ENCODE measurements at places on chromosomes 6 and 20.

DNA sequence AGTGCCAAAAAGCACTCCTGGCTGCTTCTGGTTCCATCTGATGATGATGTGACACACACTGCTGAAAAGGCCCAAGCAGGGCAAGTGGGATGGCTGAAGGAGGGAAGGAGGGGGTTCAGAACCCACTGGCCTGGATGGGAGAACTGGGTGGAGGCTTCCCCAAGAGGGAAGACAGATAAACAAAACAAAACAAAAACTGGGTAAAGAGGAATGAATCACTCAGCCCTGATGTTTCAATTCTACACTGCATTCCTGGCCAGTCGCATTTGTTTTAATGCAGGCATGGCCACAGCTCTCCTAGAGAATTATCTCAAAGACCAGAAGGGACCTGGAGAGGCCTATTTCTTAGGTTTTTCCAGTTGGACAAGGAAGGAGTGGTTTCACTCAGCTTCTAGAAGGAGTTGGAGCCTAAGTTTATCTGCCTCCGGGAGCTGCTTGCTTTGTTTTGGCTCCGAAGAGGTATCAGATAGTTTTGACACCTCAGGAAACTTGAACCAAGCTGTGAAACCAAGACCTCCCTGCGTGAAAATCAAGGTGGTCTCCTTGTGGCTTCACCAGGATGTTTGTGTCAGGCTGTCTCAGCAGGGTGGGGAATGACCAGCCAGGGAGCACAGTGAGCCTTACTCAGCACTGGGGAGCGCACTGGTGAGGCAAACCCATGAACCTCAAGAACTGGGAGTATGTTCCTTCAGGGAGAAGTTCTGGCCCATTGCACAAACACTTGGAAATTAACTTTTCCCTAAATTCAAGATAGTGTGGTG, 16.1 kb downstream of the TTPAL start:
- no peak for DNase-seq

DNA sequence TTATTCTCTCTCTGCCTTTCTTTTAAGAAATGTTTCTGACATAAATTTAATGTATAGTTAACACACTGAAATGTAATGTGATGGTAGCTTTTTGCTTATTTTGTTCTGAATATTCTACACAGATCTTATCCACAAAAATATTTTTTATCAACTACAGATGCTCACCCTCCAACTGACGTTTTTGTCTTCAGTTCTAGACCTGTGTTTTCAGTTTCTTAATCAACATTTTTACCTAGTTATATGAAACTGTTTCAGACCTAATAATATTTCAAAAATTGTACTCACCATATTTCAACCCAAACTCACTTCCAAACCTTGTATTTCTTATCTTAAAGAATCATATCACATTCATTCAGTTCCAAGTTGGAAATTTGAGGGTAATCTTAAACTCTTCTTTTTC, 452.8 kb downstream of the RFPL4B start:
- DNase-seq = no peak

- no peak for DNase-seq
Measured at GRCh38 chr6:16810411-16810810, 49.2 kb upstream of the ATXN1 start.

- DNase-seq = no peak
Measured at GRCh38 chr20:44593751-44594150, 11.4 kb downstream of the PKIG start.

GRCh38 chr6:113328886-113329381, 528.2 kb upstream of the MARCKS start:
- no peak for DNase-seq

GRCh38 chr20:20814685-20815084, 102.2 kb upstream of the RALGAPA2 start:
- no peak for DNase-seq

GRCh38 chr6:19180348-19181072, 656.7 kb upstream of the ID4 start:
- DNase-seq = no peak

DNA sequence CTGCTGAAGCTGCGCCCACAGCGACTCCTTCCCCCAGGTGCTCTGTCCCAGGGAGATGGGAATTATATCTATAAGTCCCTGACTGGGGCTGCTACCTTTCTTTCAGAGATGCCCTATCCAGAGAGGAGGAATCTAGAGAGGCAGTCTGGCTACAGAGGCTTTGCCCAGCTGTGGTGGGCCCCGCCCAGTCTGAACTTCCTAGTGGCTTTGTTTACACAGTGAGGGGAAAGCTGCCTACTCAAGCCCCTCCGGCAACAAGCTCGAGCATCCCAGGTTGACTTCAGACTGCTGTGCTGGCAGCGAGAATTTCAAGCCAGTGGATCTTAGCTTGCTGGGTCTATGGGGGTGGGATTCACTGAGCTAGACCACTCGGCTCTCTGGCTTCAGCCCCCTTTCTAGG, 152.5 kb upstream of the MAP3K7 start:
- DNase-seq = no peak

DNA sequence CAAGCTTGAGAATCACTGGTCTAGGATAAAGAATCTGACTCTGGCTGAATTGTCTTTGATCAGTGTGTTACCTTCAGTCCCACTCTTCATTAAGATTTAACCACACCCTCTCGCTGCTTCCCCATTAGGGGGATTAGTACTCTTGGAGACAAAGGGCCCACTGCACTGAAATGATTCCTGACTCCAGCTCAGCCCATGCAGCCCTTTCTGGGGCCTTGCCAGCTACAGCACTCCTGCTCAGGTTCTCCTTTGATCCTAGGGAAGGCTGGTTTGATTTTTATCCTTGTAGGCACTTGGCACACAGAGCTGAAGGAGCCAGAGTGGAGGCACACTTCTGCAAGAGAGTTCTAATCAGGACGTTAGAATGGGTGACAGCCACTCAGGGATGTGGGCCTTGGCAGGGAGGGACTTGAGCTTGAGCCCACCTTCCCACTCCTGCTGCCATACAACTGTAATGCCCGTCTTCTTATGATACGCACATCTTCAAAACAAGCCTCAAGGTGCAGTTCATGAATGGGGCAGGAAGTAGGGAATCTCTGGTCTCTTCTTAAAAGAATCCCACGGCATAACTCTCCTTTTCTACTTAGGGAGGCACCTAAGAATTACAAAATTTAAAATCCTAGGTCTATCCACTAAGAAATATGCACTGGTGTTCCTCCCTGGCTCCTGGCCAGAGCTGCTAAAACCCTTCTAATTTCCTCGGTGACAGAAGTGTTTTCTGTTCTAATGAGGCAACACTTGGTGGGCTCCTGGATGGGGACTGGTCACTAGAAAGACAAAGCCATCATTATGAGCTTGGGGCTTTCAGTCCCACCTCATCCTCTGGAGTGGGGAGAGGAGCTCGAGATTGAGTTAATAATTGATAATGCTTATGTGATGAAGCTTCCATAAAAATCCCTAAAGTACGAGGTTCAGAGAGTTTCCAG, 1.5 kb upstream of the SLA2 start:
- DNase-seq = no peak

DNA sequence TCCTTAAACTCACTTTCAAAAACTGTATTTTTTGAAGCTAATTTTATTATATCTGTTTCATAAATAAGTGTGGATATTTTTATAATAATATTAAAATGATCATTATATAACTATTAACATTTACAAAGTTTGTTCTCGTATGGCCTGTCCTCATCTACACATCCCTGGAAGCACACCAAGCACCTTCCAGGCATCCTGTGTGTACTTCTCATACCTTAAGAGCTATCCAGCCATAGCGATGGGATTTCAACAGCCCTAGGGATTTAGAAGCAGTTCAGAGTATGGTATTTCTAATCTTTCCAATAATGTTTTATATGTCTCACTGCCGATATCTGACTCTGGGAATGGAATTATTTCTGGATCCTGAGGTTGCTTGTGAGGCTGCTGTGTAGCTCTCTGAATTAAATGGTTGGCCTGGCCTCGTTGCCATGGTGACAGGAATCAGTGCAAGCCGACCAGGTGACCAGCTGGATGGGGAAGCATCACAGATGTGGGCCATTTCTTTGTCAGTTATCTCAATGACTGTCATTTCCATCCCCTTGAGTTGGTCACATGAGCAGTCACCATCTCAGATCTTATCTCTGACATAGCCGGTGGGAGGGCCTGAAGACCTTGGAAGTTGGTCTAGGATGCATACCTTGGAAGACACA, 265.2 kb upstream of the RIN2 start:
- no peak for DNase-seq

GRCh38 chr20:58808271-58809046, 42.2 kb downstream of the GNAS-AS1 start:
- no peak for DNase-seq

- no peak for DNase-seq
Measured at GRCh38 chr20:10539818-10540553, 104.9 kb downstream of the SLX4IP start.

GRCh38 chr20:16692442-16692841, 37.4 kb upstream of the SNRPB2 start:
- no peak for DNase-seq

DNA sequence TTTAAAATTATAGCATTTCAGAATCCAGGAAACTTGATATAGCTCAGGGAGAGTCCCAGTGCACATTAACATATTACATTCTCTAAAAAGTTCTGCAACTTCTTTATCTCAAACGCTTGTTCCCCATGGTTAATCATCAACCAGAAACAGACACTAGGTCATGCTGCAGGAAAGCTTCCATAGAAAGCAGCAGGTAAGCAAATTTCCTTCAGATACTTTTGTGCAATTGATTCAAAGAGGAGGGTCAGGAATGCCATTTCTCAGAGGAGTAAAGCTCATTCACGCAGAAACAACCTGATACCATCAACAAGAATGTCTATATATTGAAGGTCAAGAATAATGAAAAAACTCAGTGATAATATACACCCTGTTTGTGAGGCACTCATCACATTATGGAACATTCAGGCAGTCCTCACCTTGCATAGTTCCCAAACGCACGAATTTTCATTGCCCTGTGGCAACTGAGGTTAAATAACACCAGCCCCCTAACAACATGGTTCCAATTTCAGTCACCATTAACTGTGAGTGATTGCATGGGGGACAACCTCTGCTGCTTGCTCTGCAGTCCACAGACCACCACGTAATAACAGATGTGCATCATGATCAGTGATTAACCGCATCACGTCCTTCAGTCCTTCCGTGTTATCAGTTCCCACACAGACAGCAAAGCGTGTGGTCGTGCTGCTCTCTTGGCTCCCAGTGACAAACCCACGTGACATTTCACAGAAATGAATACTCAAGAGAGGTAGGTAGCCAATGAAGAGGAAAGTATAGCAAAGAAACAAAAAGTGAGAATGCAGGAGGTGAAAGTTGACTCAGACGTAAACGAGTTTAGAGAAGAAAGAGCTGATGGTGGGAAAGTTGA, 95.7 kb downstream of the LY86 start:
- peak; percentile 37 for DNase-seq

DNA sequence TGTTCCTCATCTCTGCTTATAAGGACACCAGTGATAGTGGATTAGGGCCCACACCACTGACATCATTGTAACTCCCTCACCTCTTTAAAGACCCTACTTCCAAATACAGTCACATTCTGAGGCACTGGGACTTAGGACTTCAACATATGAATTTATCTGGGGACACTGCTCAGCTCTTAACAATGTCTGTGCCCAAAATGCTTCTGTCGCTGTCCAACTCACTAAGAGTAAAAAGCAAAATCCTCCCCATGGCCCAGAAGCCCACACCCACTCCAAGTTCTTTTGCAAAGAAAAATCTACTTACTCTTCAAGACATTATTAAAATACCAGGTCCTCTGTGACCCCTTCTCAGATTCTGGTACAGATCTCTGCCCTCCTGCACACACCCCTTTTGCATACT, 116.2 kb downstream of the TBC1D7 start:
- DNase-seq = no peak

DNA sequence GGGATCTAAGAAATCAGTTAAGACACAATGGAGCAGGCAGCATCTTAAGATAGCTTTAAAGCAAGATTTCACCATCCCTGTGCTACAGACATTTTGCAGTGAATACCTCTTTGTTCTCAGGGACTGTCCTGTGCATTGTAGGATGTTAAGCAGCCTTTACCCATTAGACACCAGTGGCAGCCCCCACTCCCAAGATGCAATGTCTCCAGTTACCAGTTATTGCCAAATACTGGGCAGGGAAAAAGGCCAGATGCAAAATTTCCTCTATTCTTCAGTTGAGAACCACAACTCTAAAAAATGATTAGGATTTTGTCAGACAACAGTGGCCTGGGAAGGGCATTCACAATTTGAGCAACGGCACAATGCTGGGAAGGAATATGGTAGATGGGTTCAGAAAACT, 6.1 kb downstream of the FBXO5 start:
- DNase-seq = no peak

GRCh38 chr6:2876210-2877056, 26.7 kb downstream of the SERPINB9 start:
- DNase-seq = peak; percentile 68

- no peak for DNase-seq
Measured at GRCh38 chr20:8215361-8215781, 83.3 kb downstream of the PLCB1 start.

DNA sequence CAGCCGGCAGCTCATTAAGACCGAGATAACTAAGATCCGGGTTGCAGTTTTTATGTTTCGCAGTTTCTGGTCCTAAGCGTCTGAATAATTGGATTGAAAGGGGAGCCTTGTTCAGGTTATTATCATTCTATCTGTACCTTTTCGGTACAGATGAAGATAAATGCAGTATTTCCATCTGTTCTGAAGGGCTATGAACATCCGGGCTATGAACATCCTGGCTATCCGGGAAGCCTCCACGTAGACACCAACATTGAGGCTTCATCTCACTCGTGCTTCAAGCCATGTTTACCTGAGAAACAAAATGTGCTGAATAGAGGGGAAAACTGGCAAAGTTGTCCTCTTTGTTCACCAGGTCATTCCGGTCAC, 399 bp upstream of the REPS1 start:
- DNase-seq = no peak

DNA sequence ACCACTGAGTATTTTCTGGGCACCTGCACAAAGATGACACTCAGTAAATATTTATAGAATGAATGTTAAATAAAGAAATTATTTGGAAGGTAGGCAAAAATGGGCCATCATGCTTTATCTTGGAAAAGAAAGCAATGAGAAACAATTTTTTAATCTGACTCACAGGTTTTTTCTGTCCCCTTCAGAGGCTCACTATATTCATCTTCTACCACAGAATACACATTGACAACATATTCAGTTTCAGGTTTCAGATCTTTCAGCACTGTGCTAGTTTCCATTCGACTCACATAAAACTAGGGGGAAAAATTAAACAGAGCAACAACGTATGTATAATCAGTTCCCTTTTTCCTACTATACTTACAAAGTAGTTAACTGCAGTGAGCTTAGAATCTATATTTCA, 58.3 kb downstream of the COL12A1 start:
- DNase-seq = no peak

- DNase-seq = no peak
Measured at GRCh38 chr6:84639396-84639795, 125.0 kb downstream of the TBX18 start.

DNA sequence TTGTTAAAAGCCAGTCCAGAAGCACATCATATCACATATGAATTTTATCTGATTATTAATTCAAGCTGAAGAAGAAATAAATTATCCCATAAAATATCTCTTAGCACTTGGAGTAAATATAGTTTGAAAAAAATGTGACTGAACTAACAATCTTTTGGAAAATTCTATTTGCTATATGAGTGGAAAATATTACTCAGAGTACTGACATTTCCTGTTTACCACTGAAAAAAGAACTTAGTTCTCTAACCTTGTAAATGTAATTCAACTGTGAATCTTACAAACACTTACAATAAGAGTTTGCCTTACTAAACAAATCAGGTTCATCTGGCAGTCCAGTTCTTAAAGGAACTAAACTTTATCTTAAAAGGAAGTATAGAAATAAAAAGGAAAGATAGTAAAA, 44.2 kb downstream of the MOXD1 start:
- no peak for DNase-seq

- DNase-seq = no peak
Measured at GRCh38 chr6:106442395-106442794, 81.9 kb downstream of the CRYBG1 start.

GRCh38 chr20:47461120-47461685, 40.5 kb upstream of the NCOA3 start:
- no peak for DNase-seq

All from inflammatory macrophage (primary cell).